Breast epithelium (tissue), 4 donors: ENCODE measurements at places on chromosomes 5 and 9. TPM values are rescaled to one million over a fixed set of nuclear protein-coding genes. Genes with fewer than 3 reads are reported as not detected.

OR1Q1 gene
- not detected for total RNA-seq

DNA sequence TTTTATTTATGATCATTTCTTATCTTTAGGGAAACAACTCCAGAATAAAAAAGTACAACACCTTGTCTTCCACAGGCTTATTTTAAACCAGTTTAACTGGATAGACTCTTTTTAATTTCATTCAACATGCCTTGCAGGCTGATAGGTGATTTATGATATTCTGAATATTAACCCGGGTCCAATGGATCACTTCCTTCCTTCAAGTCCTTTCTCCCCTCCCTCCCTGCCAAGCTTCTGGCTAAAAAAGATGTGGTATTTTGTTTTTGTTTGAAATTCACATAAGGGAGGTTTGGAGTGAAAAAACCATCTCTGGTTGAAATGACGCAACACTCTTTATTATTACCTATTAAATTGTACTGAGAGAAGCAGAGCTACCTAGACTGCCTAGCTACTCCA lies 265.3 kb downstream of the MLLT3 start:
- DNase-seq, result no peak

DNA sequence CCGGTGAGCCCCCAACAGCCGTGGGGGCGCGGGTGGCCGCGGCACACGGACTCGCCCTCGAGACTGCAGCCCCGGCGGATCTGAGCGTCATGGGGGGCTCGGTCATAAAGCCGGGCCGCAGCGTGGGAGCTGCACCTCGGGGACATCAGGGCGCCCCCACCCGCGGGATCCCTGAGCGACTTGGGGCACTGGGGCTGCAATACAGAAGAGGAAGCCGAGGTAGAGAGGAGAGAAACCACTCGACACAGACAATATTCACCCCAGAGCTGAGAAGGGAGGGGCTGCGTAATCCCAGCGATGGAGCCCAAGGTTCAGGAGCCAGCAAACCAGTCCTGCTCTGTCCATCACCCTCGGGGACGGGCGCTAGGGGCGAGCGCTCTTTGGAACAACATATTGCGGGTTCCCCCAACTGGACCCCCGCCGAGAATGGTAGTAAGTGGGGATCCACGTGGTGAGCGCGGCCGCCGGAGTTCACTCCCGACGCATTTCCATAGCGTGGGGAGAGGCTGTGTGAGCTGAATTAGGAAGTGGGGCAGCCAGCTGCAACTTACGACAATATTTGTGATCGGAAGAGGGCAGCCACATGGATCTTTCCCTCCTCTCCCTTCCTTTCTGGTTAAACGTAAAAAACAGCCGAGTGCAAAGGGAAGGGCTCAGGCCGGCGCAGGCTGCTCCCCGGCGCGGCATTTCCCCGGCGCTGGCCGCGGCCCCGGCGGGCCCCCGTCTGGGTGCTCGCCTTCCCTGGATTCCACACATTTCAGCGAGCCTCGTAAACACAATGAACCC lies 9.9 kb downstream of the PTCH1 start:
- no peak for DNase-seq

NUTM2F gene
- total RNA-seq, result not detected

GRCh38 chr5:40960037-40960436 lies 50.7 kb downstream of the C7 start:
- DNase-seq, result no peak

SLC46A2 gene
- not detected for total RNA-seq

SPATA31E1 gene
- total RNA-seq, result not detected

DNA sequence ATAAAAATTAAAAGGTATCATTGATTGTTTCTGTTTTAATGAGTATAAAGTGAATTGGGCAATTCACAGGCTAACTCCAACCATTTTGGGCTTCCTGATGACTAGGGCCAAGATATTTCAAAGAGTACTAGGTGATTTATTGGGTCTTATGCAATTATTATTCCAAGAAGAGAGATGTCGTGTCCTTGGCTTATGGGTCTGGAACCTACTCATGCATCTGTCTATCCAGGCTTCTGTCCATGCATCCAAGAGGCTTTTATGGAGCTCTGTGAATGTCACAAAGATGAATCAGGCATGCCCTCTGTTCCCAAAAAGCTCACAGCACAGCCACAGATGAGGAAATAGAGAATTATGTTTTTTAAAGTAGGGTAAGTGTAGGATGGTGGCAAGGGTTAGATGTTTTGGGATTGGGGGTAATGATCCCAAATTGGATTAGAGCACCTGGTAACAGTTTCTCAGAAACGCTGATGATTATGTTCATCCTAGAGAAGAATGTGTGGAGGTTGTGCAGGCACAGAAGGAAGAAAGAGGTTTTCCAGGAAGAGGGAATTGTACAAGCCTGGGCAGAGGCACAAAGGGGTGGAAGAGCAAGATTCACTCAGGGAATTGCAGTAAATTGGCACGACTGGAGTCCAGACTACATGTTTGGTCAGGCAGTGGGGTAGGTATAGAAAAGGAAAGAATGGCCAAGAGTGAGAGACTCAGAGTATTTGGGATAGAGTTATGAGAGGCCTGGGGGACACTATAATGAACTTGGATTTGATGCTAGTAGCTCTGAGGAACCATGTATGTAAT lies 83.0 kb upstream of the TNC start:
- no peak for DNase-seq

INSL4 gene
- total RNA-seq, result not detected

GRCh38 chr5:39691993-39692392 lies 267.2 kb upstream of the DAB2 start:
- DNase-seq, result no peak

KCNN2 gene
- total RNA-seq, result 0.33 TPM

PCDH1 gene
- total RNA-seq, result 72.7 TPM

- DNase-seq, result no peak
Observed at GRCh38 chr5:143068712-143069111, 298.5 kb downstream of the ARHGAP26 start.

OLFML2A gene
- 25.2 TPM for total RNA-seq

DNA sequence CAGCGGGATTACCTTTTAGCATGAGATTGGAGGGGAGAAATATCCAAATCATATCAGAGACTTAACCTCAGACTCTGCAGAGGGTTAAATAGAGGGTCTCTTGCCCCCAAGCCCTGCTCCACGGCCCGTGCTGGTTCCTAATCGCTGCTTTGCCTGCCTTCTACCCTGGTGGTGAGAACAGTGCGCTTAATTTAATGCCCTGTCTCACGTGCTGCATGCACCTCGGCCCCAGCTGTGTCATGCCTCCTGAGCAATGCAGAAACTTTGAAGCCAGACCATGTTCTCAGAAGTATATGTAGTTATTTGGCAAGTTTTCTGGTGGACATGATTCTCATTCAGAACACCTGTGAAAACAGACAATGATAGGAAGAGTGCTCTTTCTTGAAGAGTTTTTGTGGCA lies 1.4 kb downstream of the OTULIN start:
- no peak for DNase-seq

FAM221B gene
- 0.15 TPM for total RNA-seq
